AG20443 (cell line): ENCODE measurements at places on chromosomes 1 and 21.

- DNase-seq: no peak
Measured at GRCh38 chr1:236002025-236002390, 62.9 kb downstream of the NID1 start.

DNA sequence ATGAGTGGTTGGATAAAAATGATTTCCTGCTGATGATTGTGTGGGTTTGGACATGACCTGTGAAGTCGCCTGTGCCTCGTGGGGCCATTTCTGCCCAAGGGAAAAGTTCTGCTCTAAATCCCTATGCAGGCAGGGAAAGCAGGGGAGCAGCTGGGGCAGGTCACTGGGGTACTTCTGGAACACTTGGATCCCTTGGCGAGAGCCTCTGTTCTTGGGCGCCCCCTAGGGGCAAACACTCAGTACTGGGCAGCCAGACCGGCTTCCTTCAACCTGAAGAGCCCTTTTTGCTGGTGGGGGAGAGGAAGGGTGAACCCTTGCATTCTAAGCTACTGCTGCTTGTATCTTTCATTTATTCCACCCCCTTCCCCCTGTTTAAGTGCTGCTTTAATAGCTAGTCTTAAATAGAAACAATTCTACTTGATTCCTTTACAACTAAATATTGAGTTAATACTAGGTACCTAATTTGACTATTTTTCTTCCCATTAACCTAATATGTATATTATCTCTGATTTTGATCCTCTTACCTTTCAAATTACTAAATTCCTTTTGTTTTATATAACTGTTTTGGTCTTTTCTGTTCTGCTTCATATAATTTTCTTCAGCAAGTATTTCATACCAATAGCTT is 5.1 kb upstream of the CLEC20A start:
- peak; percentile 91 for DNase-seq

DNA sequence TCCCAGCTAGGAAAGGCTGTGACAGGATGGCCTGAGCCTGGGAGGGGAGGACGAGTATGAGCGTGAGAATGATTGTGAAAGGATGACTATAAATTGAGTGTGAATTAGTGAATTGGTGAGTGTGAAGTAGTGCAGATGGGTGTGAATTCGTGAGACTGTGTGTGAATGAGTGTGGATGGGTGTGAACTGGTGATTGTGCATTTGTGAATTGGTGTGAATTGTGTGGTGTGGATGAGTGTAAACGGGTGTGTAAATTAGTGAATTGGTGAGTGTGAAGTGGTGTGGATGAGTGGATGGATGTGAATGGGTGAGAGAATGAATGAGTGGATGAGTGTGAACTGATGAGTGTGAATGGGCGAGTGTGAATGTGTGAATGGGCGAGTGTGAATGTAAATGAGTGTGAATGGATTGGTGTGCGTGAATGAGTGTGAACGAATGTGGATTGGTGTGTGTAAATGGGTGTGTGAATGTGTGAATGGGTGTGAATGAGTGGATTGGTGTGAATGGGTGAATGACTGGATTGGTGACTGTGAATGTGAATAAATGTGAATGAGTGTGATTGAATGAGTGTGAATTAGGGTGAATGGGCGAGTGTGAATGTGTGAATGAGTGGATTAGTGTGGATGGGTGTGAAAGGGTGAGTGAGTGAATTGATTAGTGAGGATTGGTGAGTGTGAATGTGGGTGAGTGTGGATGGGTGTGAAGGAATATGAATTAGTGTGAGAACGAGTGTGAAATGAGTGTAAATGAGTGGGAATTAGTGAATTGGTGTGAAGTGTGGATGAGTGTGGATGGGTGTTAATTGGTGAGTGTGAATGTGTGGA is 7.7 kb upstream of the MXRA8 start:
- no peak for DNase-seq

DNA sequence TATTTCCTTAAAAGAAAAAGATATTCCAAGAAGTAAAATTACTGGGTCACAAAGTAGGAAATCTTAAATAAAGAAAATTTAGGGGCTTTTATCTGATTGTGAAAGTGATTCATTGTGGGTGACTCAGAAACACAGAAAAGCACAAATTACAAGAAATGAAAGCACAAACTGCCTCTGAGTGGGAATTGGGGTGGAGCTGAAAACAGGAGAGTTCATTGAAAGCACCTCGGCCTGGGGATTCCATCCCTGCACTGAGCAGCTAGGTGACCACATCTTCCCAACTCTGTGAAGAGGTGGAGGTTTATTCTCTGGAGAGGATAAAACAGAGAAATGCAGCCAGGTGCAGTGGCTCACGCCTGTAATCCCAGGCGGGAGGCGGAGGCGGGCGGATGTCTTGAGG is 7.4 kb downstream of the GJA4 start:
- peak; percentile 45 for DNase-seq

- no peak for DNase-seq
Measured at GRCh38 chr1:206497774-206498173, 9.6 kb upstream of the RASSF5 start.
